ENCODE measurements at places on chromosomes 2 and 18.
A peak's percentile ranks its signal among the peaks of the same experiment; 100 is the strongest.

- DNase-seq, result no peak
Observed at GRCh38 chr2:153004627-153005026, 286.2 kb downstream of the ARL6IP6 start.

DNA sequence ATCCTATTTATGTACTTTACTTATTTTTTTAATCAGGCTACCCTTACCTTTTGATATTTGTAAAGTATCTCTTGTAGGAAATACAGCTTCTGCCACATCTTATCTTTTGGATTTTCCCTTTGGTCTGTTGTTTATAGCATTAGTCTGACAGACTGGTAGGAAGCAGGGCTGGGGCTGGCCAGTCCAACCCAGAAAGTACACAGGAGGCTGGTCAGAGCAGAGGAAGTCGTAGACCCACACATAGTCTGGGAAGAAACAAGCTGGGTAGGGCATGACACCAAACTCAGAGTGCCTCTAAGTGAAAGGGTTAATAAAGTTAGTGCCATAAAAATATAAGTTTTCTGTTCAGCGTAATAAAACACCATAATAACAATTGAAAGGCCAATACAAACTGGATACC is 51.7 kb downstream of the BOLA3 start:
- DNase-seq, result no peak

GRCh38 chr18:57429167-57430078 is 5.8 kb upstream of the ONECUT2 start:
- DNase-seq, result no peak

DNA sequence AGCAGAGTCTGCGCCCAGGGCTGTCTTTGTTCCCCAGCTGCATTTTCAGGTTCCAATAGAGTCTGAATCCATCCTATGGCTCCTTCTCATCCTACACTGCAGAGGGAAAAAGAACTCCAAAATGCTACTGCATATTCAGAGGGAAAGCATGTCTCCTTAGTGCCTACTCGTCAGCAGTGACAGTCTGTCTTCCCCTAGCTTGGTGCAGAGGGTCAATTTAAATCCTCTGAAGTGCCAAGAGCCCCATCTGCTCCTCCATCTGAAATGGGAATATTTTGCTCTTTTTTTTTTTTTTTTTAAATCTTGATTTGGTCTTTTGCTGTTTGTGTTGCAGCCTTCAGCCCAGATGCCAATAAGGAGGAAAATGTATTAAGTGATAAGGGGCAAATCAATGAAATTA is 199.3 kb downstream of the RNF144A start:
- DNase-seq, result no peak

- no peak for DNase-seq
Observed at GRCh38 chr2:105867587-105867986, 122.9 kb downstream of the NCK2 start.

GRCh38 chr2:203690117-203690431 is 16.4 kb upstream of the CD28 start:
- DNase-seq, result no peak

DNA sequence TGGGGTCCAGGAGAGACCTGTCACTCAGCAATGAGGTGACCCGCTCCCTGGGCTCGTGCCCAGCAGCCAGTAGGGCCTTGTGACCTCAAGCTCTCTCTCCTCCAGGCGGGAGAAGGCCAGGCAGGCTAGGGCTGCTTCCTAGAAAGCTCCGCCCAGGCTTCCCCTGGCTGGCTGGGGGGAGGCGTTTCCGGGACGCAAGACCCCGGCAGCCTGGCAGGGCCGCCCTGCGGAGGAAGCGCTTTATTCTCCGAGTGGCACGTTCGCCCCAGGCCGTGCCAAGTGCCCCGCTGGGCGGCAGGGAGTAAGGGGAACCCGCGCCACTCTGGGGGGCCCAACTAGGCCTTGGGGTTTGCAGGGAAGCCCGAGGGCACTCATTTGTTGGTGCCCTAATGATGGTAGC is 21.2 kb upstream of the EPAS1 start:
- DNase-seq, result no peak

DNA sequence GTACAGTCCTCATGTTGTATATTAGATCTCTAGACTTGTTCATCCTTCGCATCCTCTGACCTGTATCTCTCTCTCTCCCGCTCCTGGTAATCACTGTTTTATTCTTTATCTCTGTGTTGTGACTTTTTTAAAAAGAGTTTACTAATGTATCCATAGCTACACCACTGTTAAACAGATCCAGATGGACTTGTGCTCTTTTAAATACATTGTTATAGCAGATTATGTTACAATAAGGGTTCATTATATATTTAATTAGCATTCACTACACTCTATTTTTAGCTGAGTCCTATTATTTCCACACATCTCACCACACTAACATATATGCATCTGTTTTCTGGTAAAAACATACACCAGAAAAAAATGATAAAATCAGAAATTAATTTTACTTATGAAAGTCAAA is 90.5 kb downstream of the RBM43 start:
- peak; percentile 9 for DNase-seq

GRCh38 chr2:238439917-238440316 is 13.2 kb downstream of the ASB1 start:
- no peak for DNase-seq

GRCh38 chr2:235206399-235206798 is 254.6 kb downstream of the SH3BP4 start:
- DNase-seq, result no peak

DNA sequence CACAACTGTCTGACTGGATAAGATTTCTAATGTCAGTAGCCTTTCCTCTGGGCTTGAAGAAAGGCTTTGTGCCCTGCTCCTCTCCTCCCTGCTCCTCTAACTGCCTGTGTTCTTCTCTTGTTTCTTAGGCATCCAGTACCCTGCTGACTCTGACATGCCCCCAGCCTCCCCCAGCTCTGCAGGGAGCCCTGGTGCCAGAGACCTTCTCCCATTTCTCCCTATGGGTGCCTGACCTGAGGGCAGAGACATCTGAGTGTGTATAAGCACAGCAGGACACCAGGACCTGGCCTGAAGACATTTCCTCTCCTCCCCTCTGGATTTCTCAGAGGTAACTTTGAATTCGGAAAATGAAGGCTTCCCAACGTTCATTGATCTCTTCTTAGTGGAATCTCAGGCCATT is 23.6 kb downstream of the RNF144A start:
- no peak for DNase-seq
